Endothelial cell of umbilical vein (primary cell): ENCODE measurements at places on chromosomes 2 and 18. TPM values are rescaled to one million over a fixed set of nuclear protein-coding genes. Genes with fewer than 3 reads are reported as not detected.

SCTR gene
- total RNA-seq, result not detected in 2 replicates

MAIP1 gene
- total RNA-seq, result 17.7 and 17.9 TPM in 2 replicates

TEX44 gene
- not detected in 2 replicates for total RNA-seq

KIF1A gene
- 0.64 TPM in 1 of 2 replicates, not detected in the other for total RNA-seq

PSTPIP2 gene
- 1.6 and 3.4 TPM in 2 replicates for total RNA-seq

MAL gene
- not detected in 2 replicates for total RNA-seq

ZAP70 gene
- not detected in 2 replicates for total RNA-seq

HOXD8 gene
- total RNA-seq, result 14.9 and 15.6 TPM in 2 replicates

KCNG2 gene
- not detected in 2 replicates for total RNA-seq

SLC11A1 gene
- not detected in 2 replicates for total RNA-seq

ALPP gene
- not detected in 2 replicates for total RNA-seq

CHAC2 gene
- 8.1 and 8.3 TPM in 2 replicates for total RNA-seq

CD207 gene
- not detected in 2 replicates for total RNA-seq

DSC1 gene
- total RNA-seq, result not detected in 2 replicates

ATP8B1 gene
- total RNA-seq, result 86.5 and 100 TPM in 2 replicates

SPIRE1 gene
- total RNA-seq, result 44.0 and 44.8 TPM in 2 replicates

GPBAR1 gene
- 0.60 and 0.75 TPM in 2 replicates for total RNA-seq

CNOT9 gene
- total RNA-seq, result 63.2 and 68.9 TPM in 2 replicates

NTSR2 gene
- total RNA-seq, result not detected in 2 replicates

CD8A gene
- total RNA-seq, result not detected in 2 replicates

REG1B gene
- total RNA-seq, result not detected in 2 replicates

CNTNAP5 gene
- not detected in 2 replicates for total RNA-seq

TLX2 gene
- total RNA-seq, result not detected in 2 replicates

C2orf81 gene
- 0.51 and 0.71 TPM in 2 replicates for total RNA-seq

SERPINB4 gene
- not detected in 2 replicates for total RNA-seq

LINC00305 gene
- not detected in 2 replicates for total RNA-seq

THSD7B gene
- total RNA-seq, result 0.04 TPM in 1 of 2 replicates, not detected in the other

RIT2 gene
- not detected in 2 replicates for total RNA-seq

PSMA8 gene
- total RNA-seq, result not detected in 2 replicates

POTEF gene
- 0.09 TPM in 1 of 2 replicates, not detected in the other for total RNA-seq

IL36G gene
- total RNA-seq, result not detected in 2 replicates

SCYGR4 gene
- not detected in 2 replicates for total RNA-seq

TRIM54 gene
- total RNA-seq, result 0.42 and 0.51 TPM in 2 replicates

HTRA2 gene
- 32.6 and 34.3 TPM in 2 replicates for total RNA-seq

TFPI gene
- total RNA-seq, result 266 and 286 TPM in 2 replicates

NAGK gene
- 125 and 130 TPM in 2 replicates for total RNA-seq

SMAD7 gene
- 3.6 and 4.6 TPM in 2 replicates for total RNA-seq

HADHB gene
- 85.6 and 100 TPM in 2 replicates for total RNA-seq

CDCA7 gene
- total RNA-seq, result 27.7 and 29.7 TPM in 2 replicates
